ENCODE measurements at places on chromosomes 5 and 9.

- DNase-seq, result peak; percentile 55
Observed at GRCh38 chr5:3139499-3139931, 388.0 kb upstream of the IRX2 start.

- DNase-seq, result no peak
Observed at GRCh38 chr5:160641405-160641804, 210.6 kb downstream of the ATP10B start.

DNA sequence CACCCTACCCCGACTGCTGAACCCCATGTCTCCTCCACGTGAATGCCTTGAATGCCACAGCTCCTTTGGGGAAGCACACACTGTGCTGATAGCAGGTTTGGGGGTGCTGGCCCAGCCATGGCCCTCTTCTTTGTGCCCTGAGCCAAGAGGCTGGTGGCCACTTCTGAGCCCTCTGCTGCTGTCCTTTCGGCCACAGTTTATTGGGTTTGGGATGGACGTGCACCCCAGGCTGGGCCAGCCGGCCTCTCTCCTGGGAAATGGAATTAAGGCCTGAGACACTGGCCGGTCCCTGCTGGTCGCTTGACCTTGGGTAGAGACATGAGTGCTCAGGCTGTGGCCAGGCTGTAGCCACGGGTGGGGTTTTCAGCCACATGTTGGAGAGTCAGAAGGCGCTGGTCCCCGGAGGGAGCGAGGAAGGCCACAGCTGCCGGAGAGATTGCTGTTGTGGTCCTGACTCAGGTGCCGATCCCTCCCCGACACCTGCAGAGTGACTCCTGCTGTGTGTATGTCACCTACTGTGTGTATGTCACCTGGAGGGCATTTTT is 26.6 kb downstream of the FAM163B start:
- no peak for DNase-seq

GRCh38 chr5:176628406-176629228 is 1.7 kb downstream of the SNCB start:
- DNase-seq, result no peak

DNA sequence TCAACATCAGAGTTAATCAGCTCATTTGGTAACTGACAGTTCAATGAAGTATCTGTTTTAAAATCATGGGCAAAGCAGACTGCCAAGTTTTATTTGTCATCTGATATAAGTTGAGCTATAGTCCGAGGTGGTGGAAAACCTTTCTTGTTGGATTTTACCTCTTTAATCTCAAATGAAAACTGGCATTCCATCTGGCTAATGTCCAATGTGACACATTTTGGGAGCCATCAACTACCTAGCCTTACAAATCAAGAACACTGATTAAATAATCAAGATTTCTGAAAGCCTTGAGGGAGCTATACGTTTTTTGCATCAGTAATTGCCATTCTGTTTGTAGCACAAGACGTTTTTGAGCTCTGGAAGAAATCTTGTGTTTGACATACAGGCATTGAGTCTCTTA is 1380.5 kb upstream of the WWC1 start:
- DNase-seq, result no peak

DNA sequence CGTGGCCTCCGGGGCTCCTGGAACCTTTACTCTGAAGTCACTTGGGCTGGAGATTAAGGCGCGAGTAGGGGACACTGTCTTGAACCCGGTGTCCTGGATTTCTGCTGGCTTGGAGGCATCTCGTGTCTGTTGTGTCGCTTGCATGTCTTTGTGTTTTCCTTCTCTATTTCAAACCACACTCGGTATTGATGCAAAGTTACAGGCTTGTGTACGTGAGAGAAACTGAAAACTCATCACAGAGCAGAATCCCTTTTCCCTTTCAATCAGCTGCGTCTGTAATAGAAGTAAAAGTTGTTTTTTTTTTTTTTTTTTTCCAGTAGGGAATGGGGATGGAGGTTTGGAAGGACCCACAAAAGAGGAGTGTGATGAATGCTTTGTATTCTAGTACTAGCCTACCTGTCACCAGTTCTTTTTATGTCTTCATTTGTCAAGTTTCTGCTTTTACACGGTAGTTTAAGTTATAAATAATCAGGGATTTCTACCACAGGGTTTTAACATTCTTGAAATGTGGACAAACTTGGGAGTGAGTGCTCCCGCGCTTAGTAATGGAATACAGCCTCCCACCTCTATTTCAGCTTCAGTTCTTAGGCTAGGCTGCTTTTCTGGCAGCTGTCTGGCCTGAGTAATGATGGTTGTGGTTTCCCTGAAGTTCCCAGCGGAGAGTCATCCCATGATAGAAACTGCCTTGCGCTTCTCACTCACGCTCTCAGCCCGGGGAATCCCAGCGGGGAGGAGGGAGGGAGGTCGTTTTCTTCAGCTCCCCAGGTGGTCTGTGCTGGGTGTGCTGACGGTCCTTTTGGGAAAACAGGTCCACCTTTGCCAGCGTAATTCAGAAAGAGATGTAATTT is 763 bp downstream of the TJP2 start:
- peak; percentile 67 for DNase-seq

GRCh38 chr5:74240783-74241750 is 399.5 kb downstream of the ENC1 start:
- peak; percentile 8 for DNase-seq

- DNase-seq, result no peak
Observed at GRCh38 chr5:90279091-90279490, 130.5 kb downstream of the CETN3 start.

- no peak for DNase-seq
Observed at GRCh38 chr9:76453785-76454184, 5.2 kb upstream of the GCNT1 start.

GRCh38 chr5:61966997-61967396 is 339.0 kb upstream of the KIF2A start:
- peak; percentile 19 for DNase-seq

GRCh38 chr5:150122158-150122510 is 33.5 kb downstream of the PDGFRB start:
- DNase-seq, result no peak

- DNase-seq, result no peak
Observed at GRCh38 chr9:106438928-106439327, 424.0 kb upstream of the ZNF462 start.

DNA sequence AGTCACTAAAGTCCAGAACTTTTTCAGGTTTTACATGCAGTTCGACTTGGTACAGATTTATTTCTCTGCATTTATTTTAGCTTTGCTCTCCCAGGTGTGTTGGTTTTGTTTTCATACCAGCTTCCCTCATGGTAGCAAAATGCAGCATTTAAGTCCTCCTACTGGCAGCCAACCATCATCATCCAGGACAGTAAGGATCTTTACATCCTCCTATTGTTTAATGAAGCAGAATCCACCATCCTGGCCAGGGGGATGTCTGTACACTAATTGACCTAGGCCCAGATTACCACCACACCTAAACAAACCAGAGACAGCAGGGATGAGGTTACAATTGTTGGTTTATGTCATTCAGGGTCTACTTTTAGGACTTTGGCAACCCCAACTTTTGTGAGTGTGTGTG is 22.3 kb downstream of the CAMK4 start:
- no peak for DNase-seq

DNA sequence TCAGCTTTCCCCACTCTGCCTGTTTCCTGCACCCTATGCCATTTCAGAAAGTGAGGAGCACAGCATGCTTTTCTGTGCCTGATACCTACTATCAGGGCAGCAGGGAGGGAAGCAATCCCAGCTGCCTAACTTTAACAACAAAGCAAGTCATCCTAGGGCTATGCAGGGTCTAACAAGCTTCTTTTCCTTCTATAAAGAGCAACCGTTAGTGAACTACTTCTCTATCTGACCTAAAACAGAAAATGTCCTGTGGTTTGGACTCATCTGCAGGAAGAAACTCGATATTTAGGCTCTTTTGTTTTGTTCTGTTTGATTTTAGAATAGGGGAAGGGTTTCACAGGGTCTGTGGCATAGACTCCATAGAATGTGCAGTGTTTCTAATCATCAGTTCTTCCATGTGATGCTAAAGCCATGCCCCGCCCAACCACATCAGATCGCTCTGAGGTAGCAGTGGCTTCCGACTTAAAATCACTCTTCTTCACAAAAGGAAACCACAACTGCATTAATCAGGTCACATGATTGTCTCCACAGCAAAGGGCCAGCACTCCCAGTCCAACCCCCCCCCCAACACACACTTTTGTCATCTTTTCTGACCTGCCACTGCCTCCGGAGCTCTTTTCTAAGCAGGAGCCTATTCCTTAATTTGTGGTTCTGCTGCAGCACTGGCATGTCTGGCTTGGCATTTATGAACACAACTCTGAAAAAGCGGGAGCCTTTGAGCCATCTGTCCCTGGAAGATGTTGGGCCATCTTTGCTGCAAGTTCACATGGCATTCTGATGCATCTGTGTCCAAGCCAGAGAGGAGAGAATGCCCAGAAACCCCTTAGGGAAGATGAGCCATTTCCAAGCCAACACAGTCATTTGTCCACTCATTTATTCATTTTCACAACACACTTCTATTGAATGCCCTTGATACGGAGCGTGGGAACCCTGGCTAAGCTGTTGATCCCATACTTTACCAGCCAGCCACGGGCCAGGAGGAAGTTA is 71.6 kb downstream of the CFAP90 start:
- DNase-seq, result no peak

DNA sequence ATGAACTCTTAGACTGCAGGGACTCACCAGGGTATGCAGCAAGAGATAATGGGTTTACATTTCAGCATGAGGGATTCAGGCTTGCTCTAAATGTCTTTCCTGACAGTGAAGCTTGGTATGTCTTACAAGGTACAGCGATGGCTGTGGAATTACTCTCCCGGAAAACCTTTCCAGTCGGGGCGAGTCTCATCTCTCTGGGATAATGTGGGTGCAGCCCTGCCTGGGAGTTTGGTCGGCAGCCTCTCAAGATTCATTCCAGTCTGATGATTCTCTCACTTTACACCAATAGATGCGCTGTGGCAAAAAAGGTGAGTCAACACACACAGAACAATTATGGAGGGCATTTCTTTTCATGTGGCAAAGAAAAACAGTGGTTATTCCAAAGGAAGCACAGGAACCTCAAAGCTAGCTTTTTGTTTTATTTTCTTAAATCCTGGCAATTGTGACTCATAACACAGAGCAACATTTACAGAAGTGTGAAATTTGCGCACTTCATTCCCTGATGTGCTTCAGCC is 190.3 kb downstream of the DCP2 start:
- DNase-seq, result no peak

GRCh38 chr9:113511856-113512761 is 48.6 kb downstream of the RGS3 start:
- no peak for DNase-seq

DNA sequence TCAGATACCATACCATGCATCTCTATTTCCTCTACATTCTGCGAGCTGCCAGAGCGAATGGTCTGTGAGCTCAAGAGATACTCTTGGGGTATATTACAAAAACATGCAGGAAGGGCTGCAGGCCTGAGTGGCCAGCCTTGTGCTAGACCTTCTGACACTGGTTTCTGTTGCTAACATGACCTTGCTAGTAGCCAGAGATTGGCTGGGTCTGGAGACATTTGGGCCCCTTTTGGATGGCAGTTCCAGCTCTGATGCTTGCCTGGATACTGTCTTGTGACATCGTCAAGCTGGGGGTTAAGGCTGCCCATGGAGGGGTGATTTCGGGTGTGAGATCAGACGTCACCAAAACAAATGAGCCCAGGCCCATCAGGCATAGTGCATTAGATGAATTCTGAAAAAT is 56.1 kb upstream of the FSTL4 start:
- no peak for DNase-seq

DNA sequence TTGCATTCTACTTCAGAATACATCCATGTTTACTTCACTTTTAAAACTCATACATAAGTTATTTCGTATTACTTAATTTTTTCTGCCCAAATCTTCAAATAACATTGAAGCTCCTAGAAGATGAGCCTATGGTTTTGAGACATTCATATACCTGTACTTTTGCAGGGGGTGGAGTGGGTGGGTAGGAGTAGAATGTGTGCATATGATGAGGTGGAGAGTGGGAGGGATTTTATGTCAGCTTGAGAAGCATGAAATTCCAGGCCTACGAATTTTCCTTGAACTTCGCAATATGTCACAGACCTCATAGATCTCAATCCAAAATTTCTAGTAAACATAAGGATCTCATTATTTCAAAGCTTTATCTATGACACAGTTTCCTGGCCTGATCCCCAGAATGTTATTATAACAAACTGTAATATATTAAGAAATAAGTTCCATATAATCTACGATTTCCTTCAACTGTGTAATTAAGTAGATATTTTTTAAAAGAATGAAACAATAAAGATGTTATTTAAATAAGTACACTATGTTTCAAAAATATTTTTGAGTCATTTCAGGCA is 19.7 kb upstream of the MOB3B start:
- no peak for DNase-seq

- DNase-seq, result no peak
Observed at GRCh38 chr9:110007477-110008270, 200.3 kb downstream of the C9orf152 start.

DNA sequence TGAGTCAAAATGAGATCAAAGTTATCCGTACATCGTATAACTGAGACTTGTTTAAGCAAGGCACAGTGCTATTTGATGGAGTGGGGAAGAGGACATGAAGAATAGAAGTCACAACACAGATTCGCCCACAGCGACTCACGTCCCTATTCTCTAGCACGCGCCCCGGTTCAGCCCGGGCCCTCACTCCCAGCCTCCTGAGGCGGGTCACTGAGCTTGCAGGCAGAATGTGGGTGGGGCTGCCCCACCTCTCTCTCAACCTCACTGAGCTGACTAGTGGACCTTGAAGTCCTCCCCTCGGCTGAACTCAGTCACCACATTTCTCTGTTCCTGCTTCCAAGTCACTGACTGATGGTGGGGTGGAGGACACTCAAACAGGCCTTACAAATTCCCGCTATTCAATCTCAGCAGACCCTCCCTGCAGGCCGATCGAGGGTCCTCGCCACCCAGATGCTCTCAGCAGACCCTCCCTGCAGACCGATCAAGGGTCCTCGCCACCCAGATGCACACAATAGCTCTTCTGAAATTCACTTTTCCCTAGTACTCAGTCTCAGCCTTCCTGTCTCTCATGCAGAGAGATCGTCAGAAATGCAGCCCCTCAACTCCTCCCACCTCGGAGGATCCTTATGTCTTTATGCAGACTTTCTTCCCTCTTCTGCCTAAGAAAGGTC is 12.9 kb downstream of the GLDC start:
- peak; percentile 59 for DNase-seq

DNA sequence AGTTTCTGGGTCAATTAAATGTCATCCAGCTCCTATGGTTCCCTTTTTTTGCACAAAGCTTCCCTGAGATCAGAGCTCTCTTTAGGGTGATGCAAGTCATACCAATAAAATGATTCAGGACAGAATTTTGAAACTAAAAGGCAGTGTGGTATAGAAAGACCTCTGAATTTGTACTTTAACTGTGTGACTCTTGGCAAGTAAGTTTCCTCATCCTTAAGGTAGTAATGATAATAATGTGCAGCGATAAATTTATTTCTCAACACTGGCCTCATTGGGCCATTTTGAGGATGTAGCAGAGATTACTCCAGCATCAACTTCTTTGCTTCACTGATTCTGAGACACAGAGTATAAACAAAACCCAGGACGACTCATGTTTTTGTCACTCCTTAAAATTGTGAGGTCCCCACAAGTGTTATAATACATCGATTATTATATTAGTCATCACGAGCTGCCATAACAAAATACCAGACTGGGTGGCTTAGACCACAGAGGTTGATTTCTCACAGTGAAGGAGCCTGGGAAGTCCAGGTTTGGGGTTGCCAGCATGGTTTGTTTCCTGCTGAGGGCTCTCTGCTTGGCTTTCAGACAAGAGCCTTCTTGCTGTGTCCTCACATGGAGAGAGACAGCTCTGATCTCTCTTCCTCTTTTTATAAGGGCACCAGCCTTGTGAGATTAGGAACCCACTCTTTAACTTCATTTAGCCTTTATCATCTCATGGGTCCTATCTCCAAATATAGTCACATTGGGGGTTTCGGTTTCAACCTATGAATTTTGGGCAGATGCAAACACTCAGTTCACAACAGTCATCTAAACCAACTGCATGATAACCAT is 293.0 kb downstream of the ZNF608 start:
- DNase-seq, result no peak
